HT-29 (cell line): ENCODE measurements at places on chromosomes 2 and 18. TPM values are rescaled to one million over a fixed set of nuclear protein-coding genes. Genes with fewer than 3 reads are reported as not detected.

Gene SEMA4C
- 8.6 and 8.8 TPM in 2 replicates for total RNA-seq

Gene BCL2
- 0.05 and 0.36 TPM in 2 replicates for total RNA-seq

Gene RESP18
- total RNA-seq, result not detected in 2 replicates

Gene C2orf81
- total RNA-seq, result 3.2 and 3.9 TPM in 2 replicates

DNA sequence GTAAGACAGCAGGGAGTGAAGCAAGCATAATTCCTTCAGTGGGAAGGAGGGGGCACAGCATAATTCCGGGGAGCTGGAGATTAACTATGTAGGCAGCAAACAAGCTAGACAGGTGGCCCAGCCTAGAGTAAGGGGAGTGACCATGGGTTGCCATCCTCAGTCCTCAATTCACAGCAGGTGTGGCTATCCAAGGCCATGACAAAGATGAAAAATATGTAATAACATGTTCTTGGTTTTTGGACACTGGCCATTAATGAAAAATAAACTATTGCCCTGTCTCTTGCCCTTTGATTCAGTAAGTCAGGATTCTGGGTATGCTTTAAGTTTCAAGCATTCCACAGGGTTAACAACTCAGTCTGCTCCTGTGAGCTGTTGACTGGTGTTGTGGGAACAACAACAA, 65.0 kb downstream of the CYP1B1 start:
- no peak for DNase-seq

DNA sequence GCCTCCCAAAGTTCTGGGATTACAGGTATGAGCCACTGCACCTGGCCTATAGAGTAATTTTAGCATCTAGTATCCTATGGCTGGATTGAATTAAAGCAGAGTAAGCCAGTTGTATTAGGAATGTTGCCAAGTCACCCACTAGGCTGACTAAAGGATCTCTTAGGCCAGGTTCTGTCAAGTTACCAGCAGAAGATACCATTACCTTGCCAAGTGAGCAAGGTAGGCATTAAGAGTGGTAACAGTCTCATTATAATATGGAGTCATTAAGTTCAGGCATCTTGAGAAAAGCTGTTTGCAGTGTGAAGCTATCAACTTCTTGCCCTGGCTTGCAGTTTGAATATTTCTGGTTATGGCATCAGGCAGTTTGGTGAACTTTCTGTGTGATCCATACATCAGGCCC, 37.0 kb upstream of the MTCL1 start:
- no peak for DNase-seq

GRCh38 chr18:76994086-76994654, 138.4 kb downstream of the MBP start:
- DNase-seq, result no peak

DNA sequence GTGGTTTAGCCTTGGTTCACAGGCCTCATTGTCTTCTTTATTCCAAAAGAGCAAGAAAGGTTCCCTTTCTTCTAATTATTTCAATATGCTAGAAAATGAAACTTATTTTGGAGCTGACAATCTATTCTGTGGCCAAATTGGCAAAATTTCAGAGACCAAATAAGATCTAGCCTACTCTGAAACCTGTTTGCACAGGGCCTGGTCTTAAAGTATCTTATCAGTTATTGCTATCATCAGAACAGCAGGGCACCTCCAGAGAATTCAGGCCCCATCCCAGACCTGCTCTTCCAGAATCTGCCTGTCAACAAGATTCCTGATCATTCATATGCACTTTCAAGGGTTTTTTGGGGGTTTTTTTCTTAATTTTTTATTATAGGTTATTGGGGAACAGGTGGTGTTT, 198.7 kb downstream of the ANAPC1 start:
- no peak for DNase-seq

DNA sequence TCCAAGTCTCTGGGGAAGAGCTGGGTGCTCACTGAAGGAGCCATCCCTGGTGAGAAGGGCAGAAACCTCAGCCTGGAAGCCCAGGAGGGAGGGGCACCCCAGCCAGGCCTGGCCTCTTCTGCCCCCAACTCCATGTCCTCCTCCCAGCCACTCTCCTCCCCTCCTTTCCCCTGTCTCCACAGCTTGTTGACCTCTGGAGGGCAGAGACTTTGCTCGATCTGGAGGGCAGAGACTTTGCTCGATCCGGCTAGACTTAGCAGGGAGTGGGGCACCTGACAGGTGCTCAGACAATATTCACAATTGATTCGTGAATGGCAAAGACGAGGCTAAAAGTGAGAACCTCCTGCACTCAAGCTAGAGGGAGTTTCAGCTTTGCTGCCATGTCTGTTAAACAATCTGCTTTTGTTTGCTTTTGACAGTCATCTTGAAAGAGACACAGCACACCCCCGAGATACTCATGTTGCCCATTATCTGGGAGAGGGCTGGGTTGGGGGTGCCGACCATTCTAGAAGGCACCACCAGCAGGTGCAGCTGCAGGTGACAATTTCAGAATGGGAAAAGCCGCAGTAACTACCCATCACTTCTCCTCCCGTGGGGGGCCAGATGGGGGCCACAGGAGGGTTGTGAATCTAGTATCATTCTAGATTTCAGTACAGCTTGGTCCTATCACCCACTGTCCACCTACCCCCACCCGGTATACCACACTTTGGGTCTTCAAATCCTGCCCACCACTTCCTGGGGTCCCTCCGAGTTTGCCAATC, 54.8 kb downstream of the DNMT3A start:
- DNase-seq, result no peak

GRCh38 chr18:55355223-55355622, 232.8 kb downstream of the TCF4 start:
- no peak for DNase-seq

- DNase-seq, result no peak
Measured at GRCh38 chr18:58204776-58205442, 160.9 kb downstream of the NEDD4L start.
